ENCODE measurements at places on chromosomes 3 and 15.

- DNase-seq: peak; percentile 53
Observed at GRCh38 chr3:143119974-143120715, 574 bp downstream of the CHST2 start.

GRCh38 chr15:53559364-53560277 lies 199.8 kb downstream of the WDR72 start:
- DNase-seq: no peak

- DNase-seq: no peak
Observed at GRCh38 chr3:147900851-147901250, 491.7 kb downstream of the ZIC1 start.

GRCh38 chr3:155064920-155065319 lies 15.2 kb upstream of the MME start:
- no peak for DNase-seq

DNA sequence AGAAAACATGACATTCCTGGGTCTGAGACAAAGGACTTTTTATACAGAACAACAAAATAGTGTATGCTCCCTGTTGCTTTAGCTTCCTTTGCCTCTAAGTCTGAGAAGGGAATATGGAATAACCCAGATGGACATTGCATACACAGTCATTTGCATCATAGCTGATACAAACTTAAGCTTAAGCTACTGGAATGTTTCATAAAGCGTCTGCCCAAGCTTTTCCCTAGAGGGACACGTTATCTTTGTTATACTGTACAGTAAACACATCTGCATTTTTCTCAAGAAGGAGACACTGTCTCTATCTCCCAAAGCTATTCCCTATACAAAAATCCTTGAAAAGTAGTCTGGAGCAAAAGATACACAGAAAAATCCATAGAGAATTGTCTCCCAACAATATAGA lies 775.0 kb downstream of the DIPK2A start:
- DNase-seq: no peak

- no peak for DNase-seq
Observed at GRCh38 chr15:46622851-46623250, 988.0 kb downstream of the SQOR start.

GRCh38 chr3:112346491-112347122 lies 13.7 kb downstream of the CD200 start:
- no peak for DNase-seq

GRCh38 chr3:48567090-48567489 lies 3.5 kb upstream of the UCN2 start:
- no peak for DNase-seq

- peak; percentile 84 for DNase-seq
Observed at GRCh38 chr3:50519471-50520089, 16.1 kb upstream of the CACNA2D2 start.

GRCh38 chr15:66847565-66847991 lies 145.5 kb downstream of the SMAD6 start:
- no peak for DNase-seq

DNA sequence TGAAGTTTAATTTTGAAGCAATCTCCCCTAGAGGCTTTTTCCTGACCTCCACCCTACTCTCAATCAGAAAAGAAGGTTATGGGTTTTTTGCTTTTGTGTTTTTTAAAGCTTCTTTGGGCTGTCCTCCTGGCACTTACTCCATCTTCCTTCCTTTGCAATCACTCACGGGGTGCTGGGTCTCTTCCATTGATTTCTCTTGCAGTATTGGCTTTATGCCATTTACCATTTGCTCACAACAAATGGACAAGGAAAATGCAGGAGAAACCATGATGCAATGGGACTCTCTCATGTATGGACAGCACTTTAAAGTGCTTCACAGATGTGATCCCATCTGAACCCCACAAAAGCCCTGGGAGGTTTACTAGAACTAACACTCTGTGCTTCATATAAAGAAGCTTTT lies 57.5 kb downstream of the SST start:
- DNase-seq: no peak

- DNase-seq: no peak
Observed at GRCh38 chr3:189630767-189631372, 319 bp upstream of the TP63 start.

- DNase-seq: no peak
Observed at GRCh38 chr15:63933522-63933921, 99.8 kb upstream of the HERC1 start.

DNA sequence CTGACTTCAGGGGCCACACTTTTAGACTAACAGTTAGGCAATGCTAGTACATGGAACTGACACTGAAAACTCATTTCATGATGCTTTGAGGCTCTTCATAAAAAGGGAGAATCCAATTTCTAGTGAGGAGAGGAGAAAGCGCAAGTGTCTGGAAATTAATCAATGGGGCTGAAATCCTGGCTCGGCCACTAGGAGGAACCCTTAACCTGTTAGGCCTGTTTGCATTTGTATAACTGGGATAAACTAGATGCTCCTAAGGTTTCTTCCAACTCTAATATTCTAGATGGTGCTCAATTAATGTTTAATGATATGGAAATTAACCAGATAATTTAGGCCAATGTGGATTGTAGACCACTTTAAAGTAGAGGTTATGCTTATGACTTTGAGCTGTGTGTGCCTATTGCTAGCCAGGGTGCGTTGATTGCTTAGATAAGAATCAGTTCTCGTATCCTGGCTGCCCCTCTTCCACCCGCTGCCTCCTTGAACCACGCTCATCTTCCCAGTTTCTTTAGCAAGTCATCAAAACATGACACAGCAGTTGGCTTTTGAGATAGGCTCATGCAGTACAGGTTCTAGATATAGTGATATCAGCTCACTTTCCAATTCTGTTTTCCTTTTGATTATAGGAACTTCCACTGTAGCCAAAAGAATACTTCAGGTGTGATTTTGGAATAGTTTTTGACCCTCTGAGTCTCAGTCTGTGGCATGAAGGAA lies 16.8 kb upstream of the CRBN start:
- no peak for DNase-seq

GRCh38 chr3:128850544-128850943 lies 28.9 kb upstream of the ACAD9 start:
- DNase-seq: no peak

DNA sequence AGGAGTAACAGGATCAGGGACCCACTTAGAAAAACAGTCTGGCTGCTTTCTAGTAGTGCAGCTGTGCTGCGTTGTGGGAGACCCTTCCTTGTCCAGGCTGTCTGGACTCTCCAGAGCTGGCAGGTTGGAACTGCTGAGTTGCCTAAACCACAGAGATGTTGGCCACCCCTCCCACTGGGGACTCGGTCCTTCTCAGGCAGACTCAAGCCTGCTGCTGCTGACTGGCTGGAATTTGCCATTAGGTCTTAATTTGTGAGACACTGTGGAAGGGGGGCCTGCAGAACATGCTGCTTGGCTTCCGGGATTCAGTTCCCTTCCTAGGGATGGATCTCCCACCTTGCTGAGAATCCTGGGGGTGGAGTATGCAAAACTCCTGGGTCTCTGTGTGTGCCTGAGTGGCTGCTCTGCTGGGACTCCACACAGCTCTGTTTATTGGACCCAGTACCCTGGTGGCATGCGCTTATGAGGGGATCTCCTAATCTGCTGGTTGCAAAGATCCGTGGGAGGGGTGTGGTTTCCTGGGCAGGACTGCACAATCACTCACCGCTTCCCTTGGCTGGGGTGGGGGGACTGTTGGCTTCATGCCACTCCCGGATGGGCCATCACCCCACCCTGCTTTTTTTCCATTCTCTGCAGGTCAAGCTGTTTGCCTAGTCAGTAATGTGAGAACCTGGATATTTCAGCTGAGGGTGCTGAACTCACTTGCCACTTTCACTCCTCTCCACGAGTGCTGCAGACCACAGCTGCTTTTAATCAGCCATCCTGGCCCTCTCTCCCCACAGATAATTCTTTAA lies 150.5 kb downstream of the CFAP20DC start:
- peak; percentile 73 for DNase-seq

GRCh38 chr15:38899300-38899699 lies 334.7 kb upstream of the RASGRP1 start:
- no peak for DNase-seq

GRCh38 chr15:66152650-66153049 lies 100.9 kb downstream of the MEGF11 start:
- DNase-seq: no peak

- DNase-seq: no peak
Observed at GRCh38 chr3:128498901-128499530, 6.0 kb upstream of the GATA2 start.

- DNase-seq: no peak
Observed at GRCh38 chr3:54046641-54047214, 75.6 kb upstream of the CACNA2D3 start.

DNA sequence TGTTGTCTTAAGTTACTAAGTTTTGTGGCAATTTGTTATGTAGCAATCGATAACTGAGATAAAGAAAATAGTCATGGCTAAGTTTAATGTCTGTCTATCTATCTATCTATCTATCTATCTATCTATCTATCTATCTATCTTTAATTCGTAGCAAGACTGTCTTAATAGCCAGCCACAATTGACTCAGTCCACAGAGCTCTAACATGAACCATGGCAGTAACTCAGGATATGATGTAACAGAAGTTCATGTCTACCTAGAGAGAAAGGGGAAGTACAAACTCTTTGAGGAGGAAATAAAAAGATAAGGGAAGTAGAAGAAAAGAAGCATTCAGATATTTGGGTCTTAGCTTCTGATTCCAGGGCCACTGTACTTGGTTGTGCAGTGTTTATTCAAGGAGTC lies 61.5 kb upstream of the FNDC3B start:
- DNase-seq: no peak

- no peak for DNase-seq
Observed at GRCh38 chr3:110938629-110939028, 133.0 kb upstream of the NECTIN3 start.

- DNase-seq: no peak
Observed at GRCh38 chr3:141788149-141788548, 24.9 kb downstream of the GRK7 start.

DNA sequence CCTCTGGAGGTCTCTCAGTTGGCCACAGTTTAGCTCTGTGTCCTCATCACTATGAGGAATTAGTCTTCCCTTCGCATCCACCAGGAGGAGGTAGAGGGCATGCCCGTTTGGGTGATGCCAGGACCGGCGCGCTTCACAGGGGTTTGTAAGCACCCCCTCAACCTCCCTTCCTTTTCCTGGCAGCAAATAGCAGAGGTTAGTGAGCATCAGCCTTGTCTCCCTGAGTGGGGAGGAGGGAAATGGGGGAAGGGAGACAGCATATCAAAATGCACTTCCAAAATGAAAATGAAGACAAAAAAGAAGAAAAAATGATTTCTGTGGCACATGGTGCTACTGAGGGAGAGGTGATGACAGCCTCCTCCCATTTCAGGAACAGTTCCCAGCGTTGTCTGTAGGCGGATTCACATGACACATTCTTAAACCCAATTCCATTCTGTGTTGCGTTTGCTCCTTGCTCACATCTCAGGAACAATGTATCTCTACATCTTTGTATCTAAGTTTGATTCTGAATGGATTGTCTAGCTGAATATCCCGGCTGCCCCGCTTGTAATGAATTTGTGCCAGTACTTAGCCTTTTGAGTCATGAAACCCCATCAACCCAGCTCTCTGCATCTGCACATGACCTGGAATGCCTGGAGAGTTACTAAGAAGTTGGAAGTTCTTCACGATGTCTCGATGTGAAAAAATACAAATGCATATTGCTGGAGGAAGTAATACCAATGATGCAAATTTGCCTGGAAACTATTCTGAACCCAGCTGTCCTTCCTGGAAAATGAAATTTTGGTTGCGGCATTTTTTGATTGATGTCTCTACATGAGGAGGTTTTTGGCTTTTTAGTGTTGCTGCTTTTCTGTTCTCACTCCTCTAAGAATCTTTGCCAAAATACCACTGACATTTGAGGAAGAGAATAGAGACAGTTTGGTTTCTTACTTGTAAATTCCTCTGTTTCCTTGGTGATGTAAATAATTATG lies 45.2 kb downstream of the TYRO3 start:
- peak; percentile 60 for DNase-seq

DNA sequence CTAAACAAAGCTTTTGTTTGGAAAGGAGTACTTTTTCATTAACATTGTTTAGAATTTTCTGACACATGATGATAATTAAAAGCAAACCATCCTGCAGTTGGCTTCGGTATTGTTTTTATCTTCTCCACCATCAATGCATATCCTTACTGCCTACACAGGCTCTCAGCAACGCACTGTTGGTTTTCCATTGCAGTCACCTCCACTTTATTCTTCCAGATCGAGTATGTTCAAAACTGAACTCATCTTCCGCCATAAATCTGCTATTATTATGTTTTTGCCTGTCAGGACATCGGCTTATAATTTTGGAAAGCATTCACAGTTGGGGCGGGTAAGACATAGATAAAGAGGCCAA lies 589 bp upstream of the SENP5 start:
- DNase-seq: no peak

GRCh38 chr15:77027697-77028450 lies 32.9 kb downstream of the PSTPIP1 start:
- peak; percentile 2 for DNase-seq

- DNase-seq: no peak
Observed at GRCh38 chr3:103195216-103195615, 760.4 kb downstream of the ZPLD1 start.

GRCh38 chr3:166125179-166125578 lies 288.0 kb upstream of the BCHE start:
- no peak for DNase-seq

- DNase-seq: peak; percentile 15
Observed at GRCh38 chr3:157436583-157437291, at the start of gene PTX3. TSS of gene PTX3 (plus strand) at chr3:157436850. CDS start at chr3:157436934, 84 bp downstream.

- no peak for DNase-seq
Observed at GRCh38 chr3:109631897-109632296, 294.6 kb upstream of the DPPA4 start.

DNA sequence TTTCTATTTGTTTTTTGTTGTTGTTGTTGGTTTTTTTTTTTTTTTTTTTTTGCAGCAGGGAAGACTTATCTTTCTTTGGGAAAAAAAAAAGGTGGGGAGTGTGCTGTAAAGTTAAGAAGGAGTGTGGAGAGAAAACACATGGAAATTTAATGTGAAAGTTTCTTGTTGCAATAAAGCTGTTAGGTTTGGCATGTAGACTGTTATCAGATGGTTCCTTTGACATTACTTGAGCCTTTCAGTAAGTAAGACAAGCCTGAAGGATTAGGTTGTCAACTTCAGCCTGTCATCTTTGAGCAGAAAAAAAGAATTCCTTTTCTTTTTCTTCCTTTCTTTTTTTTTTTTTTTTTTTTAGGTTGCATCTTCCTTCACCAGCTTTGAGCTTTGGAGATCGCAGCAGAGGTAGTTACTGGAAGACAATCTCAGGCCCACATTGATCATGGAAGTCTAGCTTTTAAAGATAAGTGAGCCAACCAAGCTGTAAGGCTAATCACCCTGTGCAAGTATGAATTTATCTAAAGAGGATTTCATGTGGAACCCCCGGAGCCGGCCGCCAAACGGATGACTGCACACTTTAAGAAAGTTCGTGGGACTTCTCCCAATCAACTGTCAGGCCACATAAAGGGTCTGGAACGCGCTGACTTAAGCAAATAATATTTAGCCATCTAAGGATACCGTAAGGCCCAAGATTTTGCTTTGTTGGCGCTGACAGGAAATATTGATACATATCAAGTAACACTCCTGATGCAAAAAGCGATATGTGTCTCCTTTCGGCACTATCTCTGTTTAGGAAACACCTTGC lies 1040.1 kb upstream of the NR2F2 start:
- no peak for DNase-seq

DNA sequence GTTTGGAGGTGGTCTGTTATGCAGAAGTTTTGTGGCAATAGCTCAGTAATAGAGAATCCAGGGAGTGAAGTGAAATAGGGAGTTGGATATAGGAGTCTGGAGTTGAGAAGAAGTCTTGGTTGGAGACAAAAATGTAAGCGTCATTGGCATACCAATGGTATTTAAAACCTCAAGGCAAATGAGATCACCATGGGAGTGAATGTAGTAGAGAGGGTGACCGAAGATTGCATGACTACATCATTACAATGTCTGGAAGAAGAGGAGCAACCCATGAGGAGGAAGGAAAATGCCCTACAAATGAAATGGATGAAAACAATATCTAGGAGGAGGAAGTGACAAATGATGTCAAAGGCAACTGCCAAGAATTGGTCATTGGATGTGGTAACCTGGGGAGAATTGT lies 54.4 kb downstream of the CNTN4 start:
- no peak for DNase-seq
